ENCODE measurements at places on chromosomes 13 and 19.
A peak's percentile ranks its signal among the peaks of the same experiment; 100 is the strongest.

GRCh38 chr13:32008518-32009175 is 22.9 kb upstream of the FRY start:
- DNase-seq: no peak

- DNase-seq: no peak
Observed at GRCh38 chr13:23610966-23611491, 40.8 kb downstream of the TNFRSF19 start.

- no peak for DNase-seq
Observed at GRCh38 chr13:105327581-105328126, 1207.8 kb downstream of the EFNB2 start.

DNA sequence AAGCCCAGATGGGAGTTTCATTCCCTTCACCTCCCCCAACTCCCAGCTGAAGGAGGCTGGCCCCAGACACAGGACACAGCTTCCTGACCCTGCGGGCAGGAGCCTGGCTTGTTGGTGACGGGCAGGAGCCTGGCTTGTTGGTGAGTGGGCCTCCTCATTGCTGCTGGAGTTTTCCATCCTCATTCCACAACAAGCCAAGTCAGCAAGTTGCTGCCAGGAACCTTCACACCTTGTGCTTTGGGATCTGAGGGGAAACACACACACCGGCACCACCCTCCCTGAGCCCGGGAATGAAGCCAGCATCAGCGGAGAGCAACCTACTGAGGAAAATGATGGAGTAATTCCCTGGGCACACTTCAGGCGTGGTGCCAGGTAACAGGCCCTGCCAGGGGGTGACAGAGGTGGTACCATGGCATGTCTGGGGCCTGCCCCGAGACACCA is 74.9 kb downstream of the ALOX5AP start:
- no peak for DNase-seq

- DNase-seq: no peak
Observed at GRCh38 chr13:99296398-99296797, 10.8 kb downstream of the GPR183 start.

- peak; percentile 22 for DNase-seq
Observed at GRCh38 chr19:16386619-16387240, 62.1 kb downstream of the KLF2 start.

GRCh38 chr19:4326837-4327251 is 11.8 kb downstream of the STAP2 start:
- no peak for DNase-seq

DNA sequence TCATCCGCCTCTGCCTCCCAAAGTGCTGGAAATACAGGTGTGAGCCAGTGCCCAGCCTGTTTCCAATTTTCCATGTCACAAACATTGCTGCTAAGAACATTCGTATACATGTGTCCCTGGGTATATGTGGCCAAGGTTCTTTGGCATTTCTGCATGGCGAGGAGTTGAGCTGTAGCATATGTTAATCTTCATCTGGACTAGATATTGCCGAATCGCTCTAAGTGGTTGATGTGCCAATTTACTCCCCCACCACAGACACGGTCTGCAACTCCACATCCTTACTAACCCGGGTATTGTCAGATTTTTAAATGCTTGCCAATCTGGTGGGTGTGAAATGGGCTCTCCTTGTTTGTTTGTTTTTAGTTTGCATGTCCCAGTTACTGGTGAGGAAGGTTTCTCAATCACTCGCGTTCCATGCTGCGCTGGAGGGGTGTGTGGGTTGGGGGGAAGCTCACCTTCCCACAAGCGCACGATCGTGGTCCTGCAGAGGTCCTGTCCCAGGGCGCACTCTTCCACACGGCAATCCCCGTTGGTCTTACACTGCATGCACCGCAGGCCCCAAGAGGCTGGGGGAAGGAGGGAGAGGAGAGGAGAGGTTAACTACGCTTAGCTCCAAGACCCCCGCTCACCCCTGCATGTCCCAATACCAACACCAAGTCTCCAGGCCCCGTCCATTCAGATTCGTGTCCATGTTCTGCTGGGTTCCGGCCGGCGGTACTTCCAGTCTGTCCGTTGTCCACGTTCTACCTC is 2.7 kb downstream of the PLAUR start:
- no peak for DNase-seq

GRCh38 chr19:15038294-15038693 is 11.0 kb upstream of the CASP14 start:
- no peak for DNase-seq

DNA sequence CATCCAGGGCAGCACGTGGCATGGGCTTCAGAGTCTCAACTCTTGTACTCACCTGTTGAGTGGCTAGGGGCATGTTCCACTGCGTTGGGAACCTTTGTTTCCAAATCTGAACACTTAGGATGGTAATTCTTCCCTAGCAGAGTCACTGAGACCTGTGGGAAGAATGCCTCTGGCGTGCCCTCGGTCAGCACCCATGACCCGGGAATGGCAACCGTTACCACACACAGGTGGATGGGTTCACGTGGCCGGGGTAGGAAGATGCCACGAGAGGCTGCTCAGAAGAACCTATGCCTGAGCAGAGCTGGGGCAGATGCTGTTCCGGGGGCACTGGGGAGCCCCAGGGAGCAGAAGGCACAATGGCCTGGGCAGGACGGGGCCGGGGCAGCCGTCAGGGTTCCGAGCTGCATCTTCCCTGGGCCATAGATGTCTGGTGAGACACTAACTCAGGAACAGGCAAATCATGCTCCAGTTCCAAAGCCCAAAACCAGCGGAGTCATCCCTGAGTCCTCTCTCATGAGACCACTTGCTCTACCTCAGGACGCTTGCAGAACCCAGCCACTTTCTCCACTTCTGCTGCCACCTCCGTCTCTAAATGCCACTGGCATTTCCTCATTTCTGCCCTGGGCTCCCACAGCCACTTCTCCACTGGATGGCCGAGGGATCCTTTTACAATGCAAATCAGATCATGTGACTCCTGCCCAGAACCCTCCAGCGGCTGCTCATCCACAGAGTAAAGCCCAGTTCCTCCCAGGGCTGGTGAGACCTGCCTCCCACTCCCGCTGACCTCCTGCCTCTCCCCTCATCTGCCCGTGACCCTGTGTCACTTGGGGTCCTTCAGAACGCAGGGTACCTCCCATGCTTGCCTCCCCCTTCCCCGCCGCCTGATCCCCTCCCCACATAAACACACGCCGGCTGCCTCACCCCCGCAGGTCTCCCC is 36.7 kb downstream of the FAM124A start:
- DNase-seq: no peak

GRCh38 chr19:50667759-50668231 is 18.6 kb downstream of the C19orf81 start:
- no peak for DNase-seq

GRCh38 chr13:24232474-24232873 is 72.0 kb downstream of the SPATA13 start:
- no peak for DNase-seq

DNA sequence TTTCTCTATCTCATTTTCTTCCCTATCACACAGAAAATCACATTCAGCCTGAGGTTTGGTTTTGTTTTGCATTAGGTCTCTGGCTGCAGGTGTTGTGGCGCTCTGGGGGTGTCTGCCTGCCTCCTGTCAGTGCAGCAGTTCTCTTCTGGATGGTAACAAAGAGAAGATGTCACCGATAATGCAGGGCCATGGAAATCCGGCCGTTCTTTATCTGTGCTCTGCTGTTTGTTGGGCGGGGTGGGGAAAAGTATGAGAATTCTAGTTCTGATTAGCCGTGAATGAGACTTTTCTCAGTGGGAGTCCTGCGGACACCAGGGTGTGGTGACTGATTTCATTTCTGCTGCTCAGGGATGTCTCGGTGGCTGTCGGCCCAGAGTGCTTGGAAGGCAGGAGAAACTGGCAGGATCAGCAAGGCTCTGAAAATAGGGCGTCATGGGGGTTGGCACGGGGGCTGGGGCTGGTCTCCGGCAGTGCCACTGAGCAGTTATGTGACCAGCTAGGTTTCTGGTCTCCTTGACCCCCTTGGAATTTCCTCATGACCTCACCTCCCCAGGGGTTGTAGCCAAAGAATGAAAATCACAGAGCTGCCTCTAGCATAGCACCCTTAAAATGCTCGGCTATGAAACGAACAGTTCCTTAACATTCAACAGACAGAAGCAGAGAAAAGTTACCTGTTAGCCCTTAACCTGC is 5.0 kb downstream of the RNF113B start:
- no peak for DNase-seq

- DNase-seq: no peak
Observed at GRCh38 chr19:9729162-9729561, 39.4 kb downstream of the ZNF846 start.

- DNase-seq: no peak
Observed at GRCh38 chr13:109204252-109204651, 574.8 kb downstream of the MYO16 start.

DNA sequence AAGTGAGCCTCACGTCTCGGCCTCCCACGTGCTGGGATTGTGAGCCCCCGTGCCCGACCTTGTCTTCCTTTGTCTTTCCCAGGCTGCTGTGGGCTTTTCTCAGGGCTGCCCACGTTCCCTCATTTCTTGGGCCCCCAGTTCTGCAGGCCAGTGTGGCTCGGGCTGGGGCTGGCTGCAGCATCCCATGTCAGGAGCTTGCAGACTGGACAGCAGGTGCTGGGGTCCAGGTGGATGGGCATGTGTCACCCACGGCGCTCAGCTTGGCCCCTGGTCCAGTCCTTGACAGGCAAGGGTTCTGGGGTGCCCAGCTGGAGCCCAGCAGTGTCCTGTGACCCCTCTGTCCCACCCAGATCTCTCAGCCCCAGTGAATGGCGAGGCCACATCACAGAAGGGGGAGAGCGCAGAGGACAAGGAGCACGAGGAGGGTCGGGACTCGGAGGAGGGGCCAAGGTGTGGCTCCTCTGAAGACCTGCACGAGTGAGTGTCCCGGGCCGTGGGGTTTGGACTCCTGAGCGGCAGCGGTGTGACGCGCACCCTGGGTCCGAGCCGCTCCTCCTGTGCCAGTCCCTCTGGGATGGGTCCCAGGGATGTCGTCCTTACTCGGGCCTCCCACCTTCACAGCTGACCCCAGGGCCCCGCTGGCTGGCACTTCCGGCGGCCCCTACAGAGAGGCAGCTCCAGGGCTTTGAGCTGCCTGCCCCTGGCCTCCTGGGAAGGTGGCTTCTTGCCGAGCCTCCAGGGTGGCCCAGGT is 17.3 kb downstream of the PLIN4 start:
- DNase-seq: no peak

GRCh38 chr19:56110515-56111448 is 10.3 kb downstream of the ZNF787 start:
- no peak for DNase-seq

GRCh38 chr13:21717817-21718216 is 46.9 kb downstream of the FGF9 start:
- DNase-seq: no peak

DNA sequence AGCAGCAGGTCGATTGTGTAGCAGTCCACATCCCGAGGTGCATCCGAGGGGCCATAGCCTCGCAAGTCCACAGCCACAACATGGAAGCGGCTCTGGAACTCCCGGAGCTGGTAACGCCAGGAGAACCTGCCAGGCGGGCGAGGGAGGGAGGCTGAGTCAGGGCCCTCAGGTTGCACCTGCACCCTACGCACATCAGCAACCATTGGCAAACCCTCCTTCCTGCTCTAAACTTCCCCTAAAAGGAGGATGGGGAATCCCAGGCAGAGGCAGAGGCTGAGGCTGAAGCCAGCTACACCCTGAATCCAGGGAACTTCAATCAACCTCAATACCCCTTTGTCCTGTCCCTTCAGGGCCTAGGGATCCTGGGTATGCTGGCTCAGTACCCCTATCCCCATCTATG is 977 bp downstream of the EPHX3 start:
- no peak for DNase-seq

DNA sequence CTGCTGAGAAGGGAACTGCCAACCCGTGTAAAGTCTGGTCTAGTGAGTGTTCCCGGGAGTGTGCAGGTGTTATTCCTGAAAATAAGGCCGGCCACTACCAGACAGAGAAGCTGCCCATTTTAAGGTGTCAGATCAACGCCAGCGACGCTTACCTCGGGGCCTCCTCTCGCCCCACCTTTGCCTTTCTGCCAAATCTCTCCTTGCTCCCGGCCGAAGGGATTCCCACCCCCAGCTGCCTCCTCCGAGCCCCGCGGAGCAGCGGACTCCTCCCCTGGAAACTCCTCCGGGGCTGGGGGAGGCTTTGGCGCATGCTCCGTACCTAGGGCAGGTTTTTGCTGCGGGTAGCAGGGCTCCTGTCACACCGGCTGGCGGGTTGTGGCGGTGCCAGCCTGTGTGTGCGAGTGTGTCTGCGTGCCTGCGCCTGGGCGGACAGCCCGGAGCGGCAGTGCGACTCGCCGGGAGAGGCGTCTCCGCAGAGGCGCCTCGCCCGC is at the start of gene HS6ST3:
HS6ST3 (plus strand) TSS at position 359 of the 491 bp plus-strand sequence.
- DNase-seq: no peak

GRCh38 chr19:18157465-18158063 is 4.6 kb downstream of the PIK3R2 start:
- DNase-seq: no peak

DNA sequence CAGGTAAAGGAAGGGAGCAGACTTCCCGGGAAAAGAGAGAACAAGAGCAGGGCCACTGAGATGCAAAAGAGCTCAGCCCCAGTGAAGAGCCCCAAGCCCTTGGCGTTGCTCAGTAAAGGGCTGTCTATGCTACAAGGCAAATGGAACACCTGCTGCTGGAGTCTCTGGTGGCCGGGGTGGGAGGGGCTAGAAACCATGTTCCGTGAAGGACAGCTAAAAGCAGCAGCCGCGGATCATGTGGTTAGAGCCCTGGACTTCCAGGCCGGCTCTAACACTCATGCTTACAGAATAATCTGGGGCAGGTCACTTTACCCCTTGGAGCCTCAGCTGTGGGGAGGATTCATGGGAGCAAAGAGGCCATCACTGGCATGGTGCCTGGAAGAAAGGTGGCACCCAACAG is 17.8 kb downstream of the POU2F2 start:
- no peak for DNase-seq

- no peak for DNase-seq
Observed at GRCh38 chr13:94232956-94233355, 246.5 kb downstream of the DCT start.

DNA sequence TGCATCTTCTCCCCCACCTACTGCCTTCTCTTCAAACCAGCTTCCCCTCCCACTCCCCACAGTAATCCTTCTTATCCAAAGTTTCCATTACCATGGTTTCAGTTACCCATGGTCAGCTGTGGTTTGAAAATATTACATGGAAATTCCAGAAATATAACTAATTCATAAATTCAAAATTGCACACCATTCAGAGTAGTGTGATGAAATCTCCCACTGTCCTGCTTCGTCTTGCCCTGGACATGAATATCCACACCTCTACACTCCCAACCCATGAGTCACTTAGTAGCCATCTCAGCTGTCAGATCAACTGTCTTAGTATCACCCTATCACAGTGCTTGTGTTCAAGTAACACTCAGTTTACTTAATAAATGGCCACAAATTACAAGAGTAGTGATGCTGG is 3.8 kb upstream of the KCTD12 start:
- no peak for DNase-seq

GRCh38 chr19:32702010-32702409 is 10.4 kb downstream of the NUDT19 start:
- no peak for DNase-seq

- no peak for DNase-seq
Observed at GRCh38 chr19:10817291-10818038, 18.5 kb downstream of the TMED1 start.

DNA sequence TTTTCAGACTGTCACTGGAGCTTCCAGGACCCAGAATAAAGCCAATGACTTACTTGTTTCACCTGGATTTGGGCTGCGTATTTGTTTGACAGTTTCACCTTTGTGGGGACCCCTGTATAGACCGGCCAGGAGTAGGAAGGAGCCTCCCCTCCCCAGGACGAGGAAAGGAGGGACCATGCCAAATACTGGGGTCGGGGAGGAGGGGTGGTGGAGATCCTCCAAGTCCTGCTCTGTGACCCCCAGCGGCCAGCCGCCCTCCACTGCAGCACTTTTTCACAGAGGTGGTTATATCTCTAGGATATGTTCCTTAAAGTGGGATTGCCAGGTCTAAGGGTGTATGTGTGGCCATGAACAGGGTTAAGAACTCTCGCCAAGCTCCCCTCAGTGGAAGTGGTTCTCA is 25.7 kb upstream of the ZNF492 start:
- DNase-seq: no peak
